ENCODE measurements at places on chromosomes 1 and 21.

GRCh38 chr1:163271535-163271934 lies 50.2 kb upstream of the NUF2 start:
- no peak for DNase-seq

DNA sequence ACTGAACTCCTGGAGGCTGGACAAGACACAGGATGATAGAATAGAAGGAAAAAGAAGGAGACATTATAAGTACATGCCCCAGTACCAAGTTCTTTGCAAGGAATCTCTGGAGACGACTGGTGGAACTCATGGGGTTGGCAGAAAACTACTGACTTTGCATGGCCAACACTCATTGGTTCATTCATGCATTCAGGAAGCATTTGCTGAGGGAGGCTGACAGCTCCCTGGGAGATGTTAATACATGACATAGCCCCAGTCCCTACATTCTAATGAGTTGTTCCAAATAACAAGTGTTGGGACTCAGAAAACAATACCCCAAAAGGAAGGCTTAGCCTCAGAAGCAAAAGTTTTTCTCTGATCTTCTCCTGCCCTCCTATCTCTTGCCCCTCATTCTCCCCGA lies 172.8 kb upstream of the IRF2BP2 start:
- DNase-seq: no peak

- DNase-seq: no peak
Observed at GRCh38 chr1:226378071-226378470, 29.8 kb downstream of the PARP1 start.

DNA sequence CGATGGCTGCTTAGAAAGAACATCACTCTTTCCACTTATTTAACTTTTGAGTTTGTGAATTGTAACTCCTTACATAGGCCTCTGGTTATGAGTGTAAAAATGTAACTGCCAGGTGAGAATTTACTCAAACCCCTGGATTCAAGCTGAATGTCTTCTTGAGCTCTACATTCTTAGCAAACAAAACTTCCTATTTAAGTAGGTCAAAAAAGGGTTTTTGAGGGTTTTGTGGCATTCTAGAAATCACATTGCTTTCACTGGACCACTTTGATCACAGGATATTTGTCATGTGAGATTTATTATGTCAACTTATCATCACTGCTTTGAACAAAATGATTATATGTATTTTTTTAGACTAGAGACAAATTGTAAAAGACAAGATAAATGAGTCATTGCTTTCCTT lies 5.7 kb downstream of the IL23R start:
- no peak for DNase-seq

GRCh38 chr1:172246521-172247390 lies 173.7 kb upstream of the C1orf105 start:
- DNase-seq: no peak

DNA sequence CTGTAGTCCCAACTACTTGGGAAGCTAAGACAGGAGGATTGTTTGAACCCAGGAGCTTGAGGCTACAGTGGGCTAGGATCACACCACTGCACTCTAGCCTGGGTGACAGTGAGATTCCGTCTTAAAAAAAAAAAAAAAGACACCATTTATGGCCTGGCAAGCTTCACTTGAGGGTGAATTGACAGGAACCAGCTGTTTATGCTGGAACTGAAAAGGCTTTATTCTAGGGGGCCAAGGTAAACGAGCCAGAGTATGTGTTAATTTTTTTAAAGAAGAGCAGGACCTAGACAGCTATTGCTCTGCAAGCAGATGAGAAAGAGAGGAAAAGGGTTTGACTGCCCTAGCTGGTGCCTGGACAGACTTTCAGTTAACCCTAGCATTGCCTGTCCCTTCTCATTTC lies 37.0 kb downstream of the S100A6 start:
- no peak for DNase-seq
